ENCODE measurements at places on chromosomes 6 and 20.
A peak's percentile ranks its signal among the peaks of the same experiment; 100 is the strongest.

GRCh38 chr20:63573647-63574131 is 350 bp downstream of the HELZ2 start:
- DNase-seq: no peak

- no peak for DNase-seq
Measured at GRCh38 chr20:49292010-49292409, 14.2 kb upstream of the ZNFX1 start.

GRCh38 chr6:45027126-45027525 is 301.0 kb upstream of the RUNX2 start:
- DNase-seq: no peak

- no peak for DNase-seq
Measured at GRCh38 chr20:19807191-19807945, 49.3 kb downstream of the RIN2 start.

DNA sequence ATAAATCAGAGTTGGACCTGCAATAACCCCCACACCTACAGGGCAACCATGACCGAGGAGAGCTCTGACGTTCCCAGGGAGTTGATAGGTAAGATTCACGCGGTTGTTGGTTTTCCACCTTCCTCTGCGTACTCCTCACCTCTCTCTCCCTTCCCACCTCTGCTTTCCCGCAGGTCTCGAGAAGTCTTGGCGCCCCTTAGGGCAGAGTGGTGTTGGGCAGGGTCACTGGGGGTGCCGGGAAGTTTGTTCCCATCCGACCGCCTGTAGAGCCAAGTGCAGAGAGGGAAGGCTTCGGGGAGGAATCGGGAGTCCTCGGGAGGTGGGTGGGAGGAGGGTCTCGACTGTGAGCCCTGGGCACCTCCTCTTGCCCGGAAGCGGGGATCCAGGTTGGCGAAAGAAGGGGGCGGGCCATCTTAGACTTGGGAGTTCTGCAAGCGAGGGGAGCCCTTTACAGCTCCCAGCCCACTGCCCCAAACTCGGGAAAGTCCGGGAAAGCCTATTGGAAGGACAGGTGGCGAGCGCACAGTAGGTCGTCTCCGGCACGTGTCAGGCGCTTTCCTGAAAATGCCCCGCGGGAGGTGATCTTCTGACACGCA is 672 bp downstream of the CARMIL1 start:
- no peak for DNase-seq

DNA sequence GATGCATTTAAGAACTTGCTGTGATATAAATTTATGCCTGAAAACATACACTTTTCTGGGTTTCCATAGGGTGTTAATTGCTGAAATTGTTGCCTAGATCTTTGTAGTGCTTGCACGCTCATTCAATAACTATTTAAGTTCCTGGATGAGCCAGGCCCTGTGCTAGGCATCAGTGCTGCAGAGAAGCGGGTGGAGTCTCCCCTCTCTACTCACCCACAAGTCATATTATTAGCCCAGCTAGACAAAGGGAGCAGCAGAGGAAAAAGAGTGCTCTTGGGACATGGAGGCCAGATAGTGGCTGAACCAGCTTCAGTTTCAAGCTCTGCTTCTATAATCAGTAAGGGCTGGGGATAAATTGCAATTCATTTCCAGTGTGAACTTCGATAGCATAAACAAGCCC is 329.1 kb downstream of the TFAP2B start:
- no peak for DNase-seq

GRCh38 chr6:3725145-3726047 is 26.1 kb downstream of the PXDC1 start:
- DNase-seq: no peak

DNA sequence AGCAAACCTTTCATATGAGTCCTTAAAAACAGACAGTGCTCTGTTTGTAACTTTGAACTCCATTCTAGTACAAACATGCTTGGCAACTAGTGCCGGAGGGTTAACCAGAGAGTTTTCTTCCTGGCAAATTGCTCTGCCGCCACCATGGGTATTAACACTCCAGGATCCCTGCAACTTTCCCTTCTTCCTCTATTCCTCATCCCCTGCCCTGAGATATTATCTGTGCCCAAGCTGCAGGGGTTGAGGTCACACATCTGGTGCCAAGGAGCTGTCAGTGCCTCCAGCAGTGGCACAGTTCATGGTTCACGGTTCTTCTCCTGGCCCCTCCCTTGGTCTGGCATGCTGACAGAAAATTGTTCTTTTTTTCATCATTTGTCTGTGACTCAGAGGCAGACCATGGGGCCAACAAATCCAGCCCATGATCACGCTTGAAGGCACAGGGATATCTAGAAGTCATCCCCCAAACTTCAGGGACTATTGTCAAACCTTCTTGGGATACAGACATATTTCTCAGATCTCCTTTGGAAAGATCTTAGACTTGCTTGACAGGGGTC is 77.5 kb downstream of the ATXN1 start:
- DNase-seq: no peak

DNA sequence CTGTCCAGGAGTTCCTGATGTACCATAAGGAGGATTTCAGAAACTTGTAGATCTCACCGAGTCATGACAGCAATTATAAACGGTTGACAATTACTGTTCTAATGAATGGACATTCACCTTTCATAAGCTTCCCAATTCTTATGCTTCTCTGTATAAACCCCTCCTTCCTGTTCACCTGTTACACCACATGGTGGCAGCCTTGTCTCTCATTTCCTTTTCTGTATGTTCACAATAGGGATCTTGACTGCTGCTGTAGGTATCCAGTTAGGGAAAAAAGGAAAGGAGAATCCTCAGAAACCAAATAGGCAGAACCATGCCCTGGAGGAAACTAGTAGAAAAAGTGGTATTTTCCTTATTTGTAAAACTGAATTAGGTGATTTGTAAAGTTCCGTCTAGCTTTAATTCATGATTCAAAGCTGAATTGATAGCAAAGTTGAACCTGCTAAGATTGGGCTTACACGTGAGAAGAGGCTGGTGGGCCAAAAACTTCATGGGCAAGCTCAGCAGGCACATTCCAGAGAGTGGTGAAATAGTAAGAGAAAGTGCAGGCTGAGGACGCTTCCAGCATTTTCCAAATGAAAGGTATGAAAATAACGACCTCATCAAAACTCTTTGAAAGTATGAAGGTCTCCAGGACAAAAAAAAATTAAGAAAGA is 29.0 kb upstream of the TBPL1 start:
- DNase-seq: no peak

DNA sequence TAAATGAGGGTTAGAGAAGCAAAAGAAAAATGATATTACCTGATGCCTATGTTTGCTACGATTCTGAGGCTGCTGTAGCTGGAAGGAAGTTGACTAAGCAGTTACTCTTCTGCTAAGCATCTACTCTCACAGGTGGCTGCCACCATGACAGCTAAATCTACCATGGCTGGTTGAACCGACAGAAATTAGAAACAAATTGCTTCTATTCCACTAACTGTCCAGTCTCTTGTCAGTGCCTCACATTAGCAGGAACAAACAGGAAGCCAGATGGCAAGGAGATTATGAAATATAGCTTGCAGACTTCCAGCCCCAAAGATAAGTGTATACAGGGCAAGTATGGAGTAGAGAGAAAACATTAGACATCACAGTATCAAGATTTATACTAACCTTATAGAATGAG is 59.4 kb upstream of the TMEM200A start:
- no peak for DNase-seq

DNA sequence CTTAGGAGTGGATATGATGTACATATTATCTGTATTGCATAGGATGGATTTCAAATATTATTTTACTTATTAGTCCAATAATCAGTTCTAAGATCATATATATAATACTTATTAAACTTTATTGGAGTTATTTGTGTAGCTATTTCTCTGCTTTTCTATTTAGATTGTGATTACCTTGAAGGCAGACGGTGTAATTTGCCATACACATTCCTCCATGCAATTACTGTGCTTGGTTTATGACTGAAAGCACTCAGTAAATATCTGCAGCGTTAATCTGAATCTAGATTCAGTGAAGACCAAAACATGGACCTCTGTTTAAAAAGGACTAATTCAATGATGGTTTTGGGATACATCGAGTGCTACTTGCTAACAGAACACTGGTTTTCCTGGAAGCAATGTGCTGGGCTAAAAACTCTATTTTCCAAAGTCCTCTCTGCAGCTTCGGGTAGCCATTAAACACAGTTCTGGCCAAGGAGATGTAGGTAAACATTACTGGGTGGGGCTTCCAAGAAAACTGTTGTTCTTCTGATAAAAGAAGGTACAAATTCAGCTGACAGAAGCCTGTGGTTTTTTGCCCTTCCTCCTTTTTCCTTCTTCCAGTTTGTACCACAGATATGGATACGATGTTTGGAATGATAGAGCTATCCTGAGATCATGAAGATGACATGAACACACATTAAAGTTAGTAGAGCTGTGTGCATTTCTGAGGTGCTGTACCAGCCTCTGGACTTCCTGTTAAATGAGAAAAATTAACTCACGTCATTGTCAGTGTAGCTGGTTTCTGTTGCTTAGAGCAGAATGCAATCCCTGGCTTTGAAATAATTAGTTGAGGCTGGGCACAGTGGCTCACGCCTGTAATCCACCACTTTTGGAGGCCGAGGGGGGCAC is 136.5 kb upstream of the NUP153 start:
- DNase-seq: no peak

GRCh38 chr6:167526465-167527368 is 201.8 kb downstream of the TTLL2 start:
- DNase-seq: no peak

- DNase-seq: peak; percentile 58
Measured at GRCh38 chr6:117482240-117483003, at the start of gene DCBLD1. DCBLD1 (plus strand) TSS chr6:117482674; CDS start chr6:117482782, 108 bp downstream.

DNA sequence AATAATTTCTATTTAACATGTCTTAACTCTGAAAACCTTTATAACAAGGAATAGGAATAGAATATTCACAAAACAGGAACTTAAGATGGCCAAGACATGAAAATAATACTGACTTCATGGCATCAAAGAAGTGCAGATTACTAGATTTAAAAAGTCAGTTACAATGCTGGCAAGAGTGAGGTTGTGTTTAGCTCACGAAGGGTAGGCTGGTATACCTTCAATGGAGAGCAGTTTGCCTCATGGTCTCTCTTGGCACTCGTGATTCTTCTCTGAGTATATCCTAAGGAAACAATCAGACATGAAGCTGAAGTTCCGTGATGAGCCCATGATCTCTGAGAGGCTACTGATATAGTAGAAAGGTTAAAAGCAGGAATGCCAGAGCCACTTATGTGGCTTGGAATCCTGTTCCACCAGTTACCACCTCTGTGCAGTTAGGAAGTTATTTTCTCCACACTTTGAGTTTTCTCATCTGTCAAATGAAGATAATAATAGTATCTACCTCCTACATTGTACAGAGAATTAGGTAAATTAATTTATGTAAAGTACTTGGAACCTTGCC is 7.2 kb downstream of the NCOA7 start:
- DNase-seq: no peak

- DNase-seq: no peak
Measured at GRCh38 chr20:43955062-43955749, 40.6 kb downstream of the TOX2 start.

- no peak for DNase-seq
Measured at GRCh38 chr6:131736003-131736596, 25.3 kb upstream of the CTAGE9 start.

DNA sequence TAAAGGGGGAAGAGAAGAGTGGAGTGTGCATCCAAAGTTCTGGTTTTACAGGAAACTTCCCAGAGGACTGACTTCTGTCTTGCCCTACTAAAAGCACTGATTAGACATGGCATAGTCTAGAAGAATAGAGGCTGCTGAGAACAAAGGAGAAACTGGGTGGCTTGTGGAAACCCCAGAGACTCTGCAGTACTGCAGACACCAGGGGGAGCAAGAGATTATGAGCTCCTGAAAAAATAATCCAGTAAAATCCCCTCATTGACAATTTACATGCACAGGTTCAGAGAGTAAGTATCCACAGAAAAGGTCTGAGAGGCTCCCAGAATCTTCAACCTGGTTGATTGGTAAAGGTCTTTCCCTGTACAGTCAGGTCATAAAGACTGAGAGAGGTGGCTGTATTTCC is 48.7 kb upstream of the CLVS2 start:
- DNase-seq: no peak

DNA sequence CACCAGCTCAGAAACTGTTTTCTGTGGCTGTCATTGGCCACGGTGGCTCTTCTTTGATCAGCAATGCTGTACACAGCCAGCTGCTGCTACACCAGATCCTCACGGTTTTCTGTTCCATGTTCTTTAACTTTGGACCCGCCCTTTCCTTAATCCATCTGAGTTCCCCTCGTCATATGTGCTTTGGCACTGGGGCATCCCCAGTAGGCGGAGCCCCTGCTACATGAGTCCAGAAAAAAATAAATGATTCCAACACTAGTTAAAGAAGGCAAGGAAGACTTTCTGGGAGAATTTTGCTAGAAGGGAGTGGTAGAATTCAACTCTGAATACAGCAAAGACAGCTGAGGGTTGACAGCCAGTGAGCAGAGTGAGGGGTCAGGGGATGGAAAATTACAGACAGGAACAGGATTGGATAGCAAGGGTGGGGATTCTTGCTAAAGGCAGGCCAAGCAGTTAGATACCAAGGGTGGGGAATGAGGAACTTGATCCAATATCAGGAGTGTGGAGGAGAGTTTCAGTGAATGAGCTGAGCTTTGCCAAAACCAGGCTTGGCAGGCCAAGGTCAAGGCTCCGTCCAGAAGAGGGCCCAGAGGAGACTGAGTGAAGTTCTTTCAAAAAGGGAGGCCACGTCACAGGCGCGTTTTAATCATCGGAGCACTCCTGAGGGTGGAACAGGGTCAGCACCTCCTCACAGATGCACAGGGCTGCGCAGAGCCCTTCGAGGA is 391.8 kb downstream of the CDH4 start:
- no peak for DNase-seq

DNA sequence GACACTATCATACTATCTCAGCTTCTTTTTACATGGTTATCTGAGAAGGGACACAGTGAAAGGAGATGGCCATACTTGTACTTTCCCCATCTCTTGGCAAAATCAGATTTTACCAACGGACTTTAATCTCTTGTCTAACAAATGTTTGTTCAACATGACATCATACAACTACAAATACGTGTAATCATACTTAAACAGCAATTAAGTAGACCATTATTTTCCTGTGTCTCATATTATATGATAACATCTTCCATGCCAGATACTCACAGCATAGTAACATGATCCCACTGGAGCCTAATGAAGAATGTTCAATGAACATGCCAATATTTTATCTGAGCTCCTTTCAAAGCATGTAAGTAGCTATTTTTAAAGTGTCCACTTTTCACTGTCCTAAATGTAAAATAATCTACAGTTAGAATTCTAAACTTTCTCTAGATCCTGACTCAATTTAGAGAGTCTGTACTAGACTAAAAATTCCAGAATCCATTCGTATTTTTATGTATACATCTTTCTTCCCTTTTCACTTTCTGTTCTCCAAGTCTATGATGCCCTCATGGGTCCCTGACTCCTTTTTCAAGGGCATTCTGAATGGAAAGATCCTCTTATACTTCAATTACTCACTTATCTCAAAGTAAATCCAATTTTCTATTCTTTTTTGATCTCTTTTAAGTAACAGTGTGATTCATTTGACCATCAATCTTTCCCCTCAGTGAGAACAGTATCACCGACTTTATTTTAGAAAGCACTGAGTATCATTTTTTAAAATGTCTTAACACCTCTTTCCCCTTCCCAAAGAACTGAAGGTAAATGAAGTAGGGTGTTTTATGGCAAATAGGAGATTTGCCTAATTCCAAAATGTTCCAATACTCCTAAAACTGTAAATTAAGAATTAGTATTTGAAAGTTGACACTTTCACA is 133.5 kb downstream of the CDK19 start:
- no peak for DNase-seq
